Suppressor macrophage (primary cell): ENCODE measurements at places on chromosomes 5 and 9.

DNA sequence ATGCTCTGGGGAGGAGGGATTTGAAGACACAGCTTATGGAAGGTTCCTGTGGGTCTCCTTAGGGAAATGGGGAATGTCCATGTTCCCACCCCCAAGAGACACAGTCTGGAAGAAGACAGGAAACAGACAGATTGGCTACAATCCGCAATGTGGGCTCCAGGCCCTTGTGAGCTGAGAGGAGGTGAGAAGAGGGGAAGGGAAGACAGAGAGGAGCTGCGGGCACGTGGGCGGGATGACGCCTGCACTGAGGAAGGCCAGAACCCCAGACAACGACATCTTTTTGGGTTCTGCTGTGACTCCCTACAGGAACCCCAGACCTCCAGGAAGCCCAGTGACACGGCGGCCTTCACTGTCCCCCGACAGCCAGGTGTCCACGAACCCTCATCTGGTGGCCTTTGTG, 29.9 kb upstream of the NKD2 start:
- no peak for DNase-seq

- DNase-seq, result no peak
Observed at GRCh38 chr9:96152550-96152949, 149.4 kb downstream of the HSD17B3 start.

- peak; percentile 78 for DNase-seq
Observed at GRCh38 chr9:127049044-127049443, 73.4 kb downstream of the ANGPTL2 start.

DNA sequence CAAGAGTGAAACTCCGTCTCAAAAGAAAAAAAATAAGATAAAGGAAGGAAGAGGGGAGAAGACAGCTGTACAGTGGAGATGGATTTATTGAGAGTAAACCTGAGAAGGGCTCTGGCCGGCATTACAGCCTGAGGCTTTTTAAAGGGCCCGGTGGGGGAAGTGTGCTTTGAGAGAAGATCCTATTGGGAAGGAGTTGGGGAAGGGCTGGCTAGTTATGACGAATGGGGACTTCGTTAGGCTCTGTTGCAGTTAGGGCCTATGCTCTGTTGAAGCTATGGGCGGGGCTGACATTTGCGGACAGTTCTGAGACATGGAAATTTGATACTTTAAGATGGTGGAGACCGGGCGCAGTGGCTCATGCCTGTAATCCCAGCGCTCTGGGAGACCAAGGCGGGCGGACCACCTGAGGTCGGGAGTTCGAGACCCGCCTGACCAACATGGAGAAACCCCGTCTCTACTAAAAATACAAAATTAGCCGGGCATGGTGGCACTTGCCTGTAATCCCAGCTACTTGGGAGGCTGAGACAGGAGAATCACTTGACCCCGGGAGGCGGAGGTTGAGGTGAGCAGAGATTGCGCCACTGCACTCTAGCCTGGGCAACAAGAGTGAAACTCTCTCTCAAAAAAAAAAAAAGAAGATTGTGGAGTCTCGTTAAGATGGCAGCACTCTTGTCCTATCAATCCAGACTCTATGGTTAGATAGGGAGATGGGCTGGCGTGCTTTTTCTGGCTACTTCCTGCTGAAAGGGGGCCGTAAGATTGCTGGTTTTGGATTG, 33.2 kb downstream of the C9orf50 start:
- DNase-seq, result no peak

GRCh38 chr9:121819428-121820231, 168.2 kb downstream of the DAB2IP start:
- DNase-seq, result peak; percentile 30

DNA sequence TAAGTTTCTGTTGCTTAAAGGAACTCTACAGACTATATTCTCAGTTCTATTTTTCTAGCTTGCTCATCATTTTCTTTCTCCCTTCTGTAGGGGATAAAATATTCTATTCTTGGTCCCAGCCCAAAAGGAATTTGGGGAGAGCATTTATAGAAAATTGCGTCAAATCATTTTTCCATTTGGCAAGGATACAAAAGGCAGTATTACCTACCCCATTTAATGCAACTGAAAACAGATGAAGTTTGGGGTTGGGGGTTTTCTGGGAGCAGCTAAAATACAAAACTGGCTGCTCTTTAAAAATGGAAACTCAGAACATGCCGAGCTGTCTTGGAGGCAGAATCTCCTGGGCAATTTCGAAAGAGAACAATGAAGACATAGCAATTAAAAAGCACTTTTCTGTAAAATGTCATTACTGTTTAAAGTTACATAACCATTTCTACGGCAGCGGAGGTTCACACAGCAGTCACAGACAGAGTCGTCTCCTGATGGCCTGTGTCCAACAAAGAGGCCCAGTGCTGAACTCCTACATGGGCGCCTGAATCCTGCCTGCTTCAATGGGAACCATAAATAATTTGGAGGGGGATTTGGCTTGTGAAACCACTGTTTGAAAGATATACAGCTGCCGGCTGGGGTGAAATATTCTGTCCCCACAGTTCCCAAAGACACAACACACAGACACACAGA, 152.4 kb downstream of the BRINP1 start:
- no peak for DNase-seq
